ENCODE measurements at places on chromosomes 4 and X.

- no peak for DNase-seq
Observed at GRCh38 chr4:105196523-105197145, 50.0 kb downstream of the TET2 start.

DNA sequence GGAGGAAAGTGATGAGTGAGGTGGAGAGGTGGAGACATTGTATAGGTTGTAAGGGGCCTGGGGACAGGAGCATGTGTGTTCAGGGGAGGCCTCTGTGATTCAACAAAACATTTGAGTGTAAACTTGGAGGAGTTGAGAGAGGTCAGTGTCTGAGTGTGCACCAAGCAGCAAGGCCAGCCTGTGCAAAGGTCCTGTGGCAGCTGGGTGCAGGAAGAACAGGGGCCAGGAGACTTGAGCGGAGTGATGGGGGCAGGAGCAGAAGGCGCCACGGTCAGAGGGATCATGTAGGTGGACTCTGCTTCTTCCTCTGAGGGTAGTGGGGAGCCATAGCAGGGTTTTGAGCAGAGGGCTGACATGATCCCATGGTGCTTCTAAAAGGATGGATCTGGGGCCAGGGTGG is 9.6 kb upstream of the PSAPL1 start:
- DNase-seq = no peak

DNA sequence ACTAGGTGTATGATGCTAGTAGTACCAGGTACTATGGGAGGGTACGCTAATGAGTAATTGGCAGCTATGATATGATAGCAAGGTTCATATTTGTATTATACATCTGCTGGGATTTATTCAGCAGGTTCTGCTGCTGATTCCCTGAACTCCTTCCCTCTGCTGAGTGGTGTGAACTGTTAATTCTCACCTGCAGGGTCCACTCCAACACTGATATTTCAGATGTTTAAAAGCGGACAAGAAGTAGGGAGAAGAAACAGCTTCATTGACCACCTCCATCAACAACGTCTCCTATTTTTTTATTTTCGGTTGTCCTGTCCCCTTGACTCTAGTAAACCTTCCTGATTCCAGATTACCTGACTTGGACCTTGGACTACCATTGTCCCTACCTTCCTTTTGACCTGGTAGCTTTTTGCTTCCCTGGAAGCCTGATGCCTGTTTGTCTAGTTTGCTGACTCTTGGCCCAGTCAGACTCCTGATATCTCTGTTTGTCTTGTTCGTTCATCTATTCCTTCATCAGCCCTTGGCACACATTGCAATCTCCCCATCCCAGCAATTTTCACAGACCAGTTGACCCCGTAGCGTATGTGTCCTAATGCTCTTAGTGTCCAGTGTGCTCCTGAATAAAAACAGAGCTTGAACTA is 34.0 kb upstream of the RNF128 start:
- DNase-seq = peak; percentile 61

- DNase-seq = no peak
Observed at GRCh38 chrX:17154001-17154400, 207.5 kb downstream of the REPS2 start.

DNA sequence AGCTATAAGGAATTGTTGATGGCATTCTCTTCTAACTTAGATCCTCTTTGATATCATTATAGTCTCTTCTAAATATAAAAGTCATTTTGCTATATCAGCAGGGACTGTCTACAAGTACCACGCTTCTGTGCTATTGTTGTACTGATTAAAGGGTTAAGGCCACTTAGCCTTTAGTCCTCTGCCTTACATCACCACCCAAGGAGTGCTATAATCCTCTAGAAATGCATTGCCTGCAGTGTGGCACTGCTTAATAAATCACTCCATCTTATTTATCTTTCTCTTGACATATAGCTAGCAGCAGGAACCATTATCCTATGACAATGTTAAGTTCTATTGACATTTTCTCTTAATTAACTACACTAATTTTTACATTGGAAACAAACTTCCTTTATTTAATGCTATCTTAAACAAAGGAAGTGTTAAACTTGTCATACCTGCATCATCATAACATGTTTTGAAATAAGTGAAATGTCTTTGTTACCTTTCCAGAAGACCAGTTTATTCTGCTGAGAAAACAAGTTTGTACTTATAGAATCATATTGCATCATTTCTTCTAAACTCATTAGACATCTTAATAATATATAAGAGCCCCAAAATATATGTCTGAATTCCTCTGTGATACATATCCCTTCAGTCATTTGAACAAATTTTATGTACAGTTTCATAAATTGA is 360.9 kb upstream of the ATOH1 start:
- no peak for DNase-seq

GRCh38 chr4:13635286-13635799 is 7.8 kb upstream of the BOD1L1 start:
- DNase-seq = no peak

DNA sequence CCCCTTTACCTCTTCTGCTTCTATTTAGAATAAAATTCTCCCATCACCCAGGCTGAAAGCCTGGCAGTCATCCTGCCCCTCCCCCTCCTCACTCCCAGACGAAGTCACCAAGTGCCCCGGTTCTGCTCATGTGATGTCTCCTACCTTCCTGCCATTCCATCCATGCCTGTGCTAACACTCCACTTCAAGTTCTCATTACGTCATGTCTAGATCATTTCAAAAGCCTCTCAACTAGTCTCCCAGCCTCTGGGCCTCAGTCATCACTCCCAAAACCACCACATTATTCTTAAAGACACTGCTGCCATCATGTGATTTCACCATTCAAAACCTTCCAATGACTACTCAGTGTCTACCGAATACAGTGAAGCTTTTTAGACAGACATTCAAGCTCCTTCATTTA is 17.2 kb upstream of the HOPX start:
- no peak for DNase-seq

DNA sequence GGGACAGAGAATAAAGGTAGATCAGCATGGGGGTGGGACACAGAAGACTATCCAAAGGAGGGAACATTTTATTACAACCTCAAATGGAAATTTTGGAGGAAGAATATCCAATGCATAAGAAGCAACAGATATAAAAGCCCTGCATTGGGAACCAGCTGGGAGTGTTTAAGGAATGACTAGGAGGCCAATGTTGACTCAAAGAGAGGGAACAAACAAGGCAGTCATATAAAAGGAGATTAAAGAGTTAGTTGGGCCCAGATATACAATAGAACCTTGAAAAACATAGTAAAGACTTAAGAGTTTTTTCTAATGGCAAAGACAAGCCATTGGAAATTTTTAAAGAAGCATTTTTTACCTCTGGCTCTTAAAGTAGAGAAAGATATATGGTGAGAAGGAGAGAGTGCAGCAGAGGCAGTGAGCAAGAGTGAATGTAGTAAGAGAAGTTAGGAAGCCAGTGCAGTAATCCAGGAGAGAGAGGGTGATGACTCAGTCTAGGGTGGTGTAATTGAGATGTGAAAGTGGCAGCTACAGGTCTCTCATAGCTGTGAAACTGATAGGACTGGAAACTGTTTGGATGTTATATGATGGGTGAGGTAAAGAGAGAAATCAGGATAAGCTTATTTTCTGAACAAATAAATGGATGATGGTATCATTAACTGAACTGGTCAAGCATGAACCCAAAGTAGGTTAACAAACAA is 182.2 kb upstream of the ATOH1 start:
- DNase-seq = no peak

- no peak for DNase-seq
Observed at GRCh38 chr4:112127803-112128202, 17.5 kb upstream of the FAM241A start.

DNA sequence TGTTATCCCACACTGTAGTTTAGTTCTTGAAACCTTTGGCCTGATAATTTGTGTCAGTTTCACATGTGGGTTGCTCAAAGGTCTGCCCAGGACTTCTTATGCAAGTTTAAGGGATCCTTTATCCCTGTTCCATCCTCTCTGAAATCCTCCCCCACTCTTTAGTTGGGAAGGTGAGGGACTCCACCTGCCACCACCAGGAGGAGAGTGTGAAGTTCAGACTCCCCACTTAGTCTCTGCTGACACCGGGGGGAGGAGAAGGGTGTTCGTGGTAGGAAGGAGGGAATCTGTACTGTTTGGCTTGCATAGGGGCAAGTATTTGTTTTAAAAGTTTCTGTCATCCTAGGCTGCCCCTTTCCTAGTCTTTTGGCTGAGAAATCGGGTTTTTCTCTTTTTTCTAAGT is 211.8 kb downstream of the PPP4R3C start:
- peak; percentile 0 for DNase-seq

DNA sequence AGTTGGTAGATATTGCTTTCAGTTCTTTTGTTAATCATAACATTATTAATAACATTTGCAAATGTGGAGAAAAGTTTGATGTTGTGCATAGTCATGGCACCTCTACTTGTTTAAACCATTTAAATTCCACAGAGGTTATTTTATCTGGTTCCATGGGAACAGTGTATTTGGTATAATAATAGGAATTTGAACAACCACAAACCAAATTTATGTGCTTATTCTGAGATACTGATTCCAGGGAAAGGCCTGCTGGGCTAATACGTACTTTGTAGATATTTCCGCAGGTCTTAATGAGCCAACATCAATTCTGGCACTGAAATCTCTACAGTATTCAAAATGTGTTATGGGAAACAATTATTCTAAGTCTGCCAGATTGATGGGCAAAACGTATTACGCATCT is 319.0 kb downstream of the DKK2 start:
- no peak for DNase-seq

DNA sequence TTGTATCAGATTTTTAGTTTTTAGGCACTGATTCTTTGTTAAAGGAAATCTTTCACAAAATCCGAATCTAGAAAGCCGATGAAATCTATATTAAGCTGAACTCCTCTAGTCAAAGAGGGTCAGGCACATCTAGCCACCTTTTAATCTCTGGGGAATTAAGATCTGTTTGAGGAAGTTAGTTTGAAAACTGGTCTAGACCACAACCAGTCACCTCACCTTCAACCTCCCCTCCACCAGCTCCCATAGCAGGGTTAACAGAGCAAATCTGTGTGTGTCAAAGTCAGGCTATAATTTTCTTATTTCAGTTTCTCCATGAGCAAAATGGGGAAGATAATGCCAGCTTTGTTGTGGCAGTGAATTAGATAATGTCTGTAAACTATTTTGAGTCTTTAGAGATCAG is 110.0 kb upstream of the IGFBP7 start:
- DNase-seq = no peak

GRCh38 chrX:45801554-45801953 is 600.9 kb upstream of the DIPK2B start:
- DNase-seq = no peak

- DNase-seq = no peak
Observed at GRCh38 chrX:154730253-154730891, 20.5 kb downstream of the GAB3 start.

- DNase-seq = no peak
Observed at GRCh38 chrX:49209434-49210251, 9.7 kb upstream of the SYP start.

DNA sequence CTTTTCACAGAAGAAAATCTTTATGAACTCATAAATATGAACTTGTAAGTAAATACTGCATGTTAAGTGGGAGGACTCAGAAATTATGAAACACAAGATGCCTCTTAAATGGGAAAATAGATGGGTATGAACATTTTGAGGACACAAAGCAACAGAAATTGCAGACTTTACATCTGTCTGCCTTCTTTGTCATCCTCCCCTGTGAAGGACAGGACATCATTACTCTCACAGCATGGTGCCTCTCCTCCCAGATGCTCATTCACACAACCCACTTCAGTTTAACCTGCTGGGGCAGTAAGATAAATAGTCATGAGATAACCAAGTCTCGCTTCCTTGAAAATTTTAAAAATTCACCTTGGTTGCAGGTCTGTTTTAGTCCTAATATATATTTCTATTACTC is 144.5 kb downstream of the APBB2 start:
- no peak for DNase-seq

GRCh38 chr4:121464854-121465253 is 84.0 kb upstream of the QRFPR start:
- DNase-seq = no peak

DNA sequence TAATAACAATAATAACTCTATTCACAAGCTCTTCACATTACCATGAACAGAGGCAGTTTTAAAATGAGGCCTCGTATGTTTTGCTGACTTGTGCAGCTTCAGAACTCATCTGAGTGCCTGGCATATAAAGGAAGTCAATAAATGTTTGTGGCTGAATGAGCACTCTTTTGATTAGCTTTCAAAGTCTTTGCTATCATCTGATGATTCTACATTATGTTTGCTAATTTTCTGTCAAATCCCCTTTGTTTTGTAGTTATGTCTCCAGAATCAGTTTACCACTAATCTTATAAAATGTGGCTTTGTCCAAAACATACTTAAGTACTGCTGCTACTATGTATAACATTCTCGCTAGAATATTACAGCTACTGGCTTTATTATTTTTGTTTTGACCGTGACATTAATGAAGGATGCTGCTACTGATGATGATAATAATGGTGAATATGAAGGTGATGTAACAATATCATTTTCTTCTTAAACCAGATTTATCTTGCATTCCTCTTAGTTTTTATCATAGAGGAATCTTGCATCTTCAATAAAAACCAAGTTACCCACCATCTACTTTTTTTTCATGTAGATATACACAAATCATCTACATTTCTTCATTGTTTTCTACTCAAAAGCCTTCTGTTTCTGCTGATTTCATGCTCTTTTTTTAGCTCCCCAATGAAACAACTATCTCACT is 384.5 kb downstream of the NAF1 start:
- no peak for DNase-seq

DNA sequence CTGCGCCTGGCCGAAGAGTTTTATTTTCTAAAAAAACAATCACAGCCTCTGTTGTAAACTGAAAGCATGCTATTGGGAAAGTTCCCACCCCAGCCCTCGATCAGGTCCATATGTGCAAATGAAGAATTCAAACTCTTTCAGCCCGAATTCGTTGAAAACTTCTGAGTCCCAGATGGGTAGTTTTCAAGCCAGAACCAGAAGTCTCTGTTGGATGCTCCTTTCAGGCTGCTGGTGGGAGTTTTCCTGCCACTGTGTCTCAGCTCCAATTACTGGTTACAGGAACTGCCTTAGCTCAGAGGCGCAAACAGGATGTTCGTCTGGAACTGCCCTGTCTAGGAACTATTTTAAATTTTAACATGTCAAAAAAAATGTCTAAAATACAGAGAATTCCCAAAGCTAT is 9.3 kb upstream of the ALG13 start:
- no peak for DNase-seq

GRCh38 chr4:146095860-146096259 is 79.7 kb upstream of the LSM6 start:
- DNase-seq = peak; percentile 71

DNA sequence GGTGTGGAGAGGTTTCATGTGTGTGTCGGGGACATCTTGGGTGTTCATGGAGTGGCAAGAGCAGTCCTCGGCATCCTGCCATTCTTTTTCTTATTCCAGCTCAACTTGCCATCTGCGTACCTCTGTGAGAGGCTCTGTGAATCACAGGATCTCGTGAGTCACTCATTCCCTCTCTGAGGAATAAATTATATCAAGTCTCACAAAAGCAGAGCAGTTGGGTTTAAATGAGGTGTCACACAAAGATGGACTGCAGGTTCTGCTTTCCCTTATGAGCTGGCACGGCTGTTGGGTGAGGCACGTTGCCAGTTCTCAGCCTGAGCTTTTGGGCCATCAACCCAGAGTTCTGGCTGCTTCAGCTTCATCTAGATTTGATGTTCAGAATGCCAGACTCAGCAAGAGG is 6.8 kb upstream of the OCIAD2 start:
- no peak for DNase-seq

GRCh38 chr4:149972407-149972806 is 105.8 kb upstream of the DCLK2 start:
- no peak for DNase-seq

GRCh38 chrX:70970482-70970995 is 39.6 kb upstream of the SLC7A3 start:
- DNase-seq = peak; percentile 1
